ENCODE measurements at places on chromosomes 5 and 9. TPM values are rescaled to one million over a fixed set of nuclear protein-coding genes. Genes with fewer than 3 reads are reported as not detected.

UNC5A gene
- total RNA-seq, result not detected

PDCD1LG2 gene
- total RNA-seq, result 5.3 TPM

HTR1A gene
- not detected for total RNA-seq

PCDHB5 gene
- total RNA-seq, result 0.29 TPM

HEMGN gene
- total RNA-seq, result not detected

NCS1 gene
- 76.4 TPM for total RNA-seq

TTC23L gene
- under 0.01 TPM for total RNA-seq

AHRR gene
- total RNA-seq, result 86.8 TPM

INSL6 gene
- total RNA-seq, result not detected

MLANA gene
- total RNA-seq, result not detected

SOHLH1 gene
- not detected for total RNA-seq

CYLC2 gene
- total RNA-seq, result not detected

ENTPD2 gene
- total RNA-seq, result not detected

TMEM141 gene
- total RNA-seq, result 45.2 TPM

RIGI gene
- total RNA-seq, result 9.4 TPM

APBA1 gene
- total RNA-seq, result 21.0 TPM

LPCAT1 gene
- total RNA-seq, result 61.4 TPM

CCDC192 gene
- total RNA-seq, result not detected

PCDHGB5 gene
- 40.4 TPM for total RNA-seq

SAXO1 gene
- 0.17 TPM for total RNA-seq

CAAP1 gene
- 19.2 TPM for total RNA-seq

MZB1 gene
- total RNA-seq, result not detected

ADAMTS12 gene
- 12.1 TPM for total RNA-seq

FAT2 gene
- 0.58 TPM for total RNA-seq

CARTPT gene
- not detected for total RNA-seq

HEXB gene
- 335 TPM for total RNA-seq

IL33 gene
- total RNA-seq, result 44.5 TPM

F2RL1 gene
- 8.6 TPM for total RNA-seq

BHMT gene
- total RNA-seq, result 0.15 TPM

PCBD2 gene
- 4.7 TPM for total RNA-seq

FST gene
- total RNA-seq, result 73.6 TPM

PCDHA1 gene
- not detected for total RNA-seq

NR6A1 gene
- 0.44 TPM for total RNA-seq

PCDHB15 gene
- total RNA-seq, result under 0.01 TPM

SLC25A2 gene
- 1.0 TPM for total RNA-seq

TAF11L8 gene
- total RNA-seq, result not detected

PTGER4 gene
- total RNA-seq, result 10.3 TPM

CCNI2 gene
- total RNA-seq, result not detected

KCNIP1 gene
- not detected for total RNA-seq

HK3 gene
- total RNA-seq, result not detected

TSSK1B gene
- 0.15 TPM for total RNA-seq

AGXT2 gene
- 0.17 TPM for total RNA-seq

C5orf63 gene
- 2.5 TPM for total RNA-seq
